Effector memory CD4-positive, alpha-beta T cell (primary cell): ENCODE measurements at places on chromosomes 7 and 10.

GRCh38 chr7:134371536-134371935 is 54.8 kb upstream of the SLC35B4 start:
- no peak for DNase-seq

GRCh38 chr7:137081321-137082093 is 213.1 kb downstream of the CHRM2 start:
- no peak for DNase-seq

- no peak for DNase-seq
Observed at GRCh38 chr10:17644485-17644943, 563 bp downstream of the STAM start.

- no peak for DNase-seq
Observed at GRCh38 chr7:85512790-85513189, 325.9 kb upstream of the SEMA3D start.

DNA sequence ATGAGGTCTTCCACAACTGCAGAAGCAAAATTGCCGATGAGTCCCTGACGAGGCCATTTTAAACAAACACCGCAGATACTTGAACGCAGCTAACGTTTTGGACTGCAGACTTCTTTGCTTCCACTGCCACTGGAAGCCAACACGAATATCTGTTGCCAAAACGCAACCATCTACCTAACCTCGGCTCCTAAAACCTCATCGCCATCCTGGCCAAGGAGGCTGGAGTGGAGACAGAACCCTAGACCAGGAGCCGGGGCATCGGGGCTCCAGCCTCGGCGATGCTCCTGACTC is 493 bp downstream of the WDR91 start:
- no peak for DNase-seq

DNA sequence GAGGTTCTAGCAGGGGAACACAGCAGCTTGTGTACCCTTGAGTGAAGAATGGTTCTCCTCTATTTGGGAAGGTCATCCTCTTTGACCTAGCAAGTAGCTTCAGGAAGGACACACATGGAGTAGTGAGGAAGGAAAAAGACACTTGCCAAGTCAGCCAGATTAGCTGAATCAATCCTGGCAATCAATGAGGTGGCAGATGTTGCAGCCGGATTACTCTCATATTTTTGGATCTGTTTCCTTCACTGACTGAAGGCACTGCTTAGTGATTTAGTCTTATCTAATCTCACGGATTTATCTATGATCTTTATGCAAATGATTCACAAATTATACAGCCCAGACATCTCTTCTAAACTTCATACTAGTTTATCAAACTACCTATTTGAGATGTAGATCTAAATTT is 218.8 kb downstream of the GPR158 start:
- DNase-seq, result no peak

GRCh38 chr10:49243610-49244283 is 55.2 kb upstream of the C10orf71 start:
- no peak for DNase-seq

GRCh38 chr7:131652934-131653333 is 96.5 kb upstream of the PODXL start:
- DNase-seq, result no peak

DNA sequence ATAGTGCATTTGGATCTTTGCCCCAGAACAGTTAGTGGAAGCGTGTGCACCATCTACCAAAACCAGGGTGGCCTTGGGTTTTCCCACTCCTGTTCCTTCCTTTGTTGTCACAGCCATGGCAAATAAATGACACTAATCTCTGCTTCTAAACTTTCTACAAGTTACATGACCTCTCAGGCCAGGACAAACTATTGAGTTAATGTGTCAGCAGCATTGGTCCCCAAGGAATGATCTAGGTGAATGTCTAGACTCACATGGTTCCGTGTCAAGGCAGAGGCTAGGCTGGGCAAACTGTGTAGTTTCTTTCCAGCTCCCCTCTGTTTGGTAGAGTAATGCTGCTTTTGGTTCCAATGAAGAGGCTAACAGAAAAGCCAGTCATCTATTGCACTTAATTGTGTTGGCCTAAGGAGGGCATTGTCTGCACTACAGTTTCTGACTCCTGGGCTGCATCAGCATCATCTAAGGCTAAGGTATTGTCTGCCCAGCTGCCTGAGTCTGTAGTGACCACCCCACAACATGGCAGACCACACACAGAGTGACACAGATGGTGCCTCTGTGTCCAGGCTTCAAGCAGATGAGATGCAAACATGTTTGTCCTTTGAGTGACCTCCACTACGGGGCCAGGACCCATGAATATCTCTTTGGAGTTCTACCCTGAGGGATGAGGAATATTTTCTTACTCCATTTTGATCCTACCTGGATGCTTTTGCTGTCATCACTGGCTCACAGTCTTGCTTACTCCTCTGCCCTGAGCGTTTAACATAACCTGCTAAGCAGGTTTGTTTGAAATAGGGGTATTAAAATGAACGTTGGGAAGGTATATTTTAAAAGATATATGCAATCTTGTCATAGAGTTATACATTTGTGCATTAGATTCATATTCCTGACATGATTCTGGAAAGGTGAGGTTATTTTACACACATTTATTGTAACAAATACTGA is 1.7 kb downstream of the CYP3A4 start:
- DNase-seq, result no peak

GRCh38 chr7:140990193-140990962 is 24.4 kb downstream of the MRPS33 start:
- no peak for DNase-seq

GRCh38 chr7:3943779-3944520 is 642.9 kb downstream of the SDK1 start:
- DNase-seq, result no peak

DNA sequence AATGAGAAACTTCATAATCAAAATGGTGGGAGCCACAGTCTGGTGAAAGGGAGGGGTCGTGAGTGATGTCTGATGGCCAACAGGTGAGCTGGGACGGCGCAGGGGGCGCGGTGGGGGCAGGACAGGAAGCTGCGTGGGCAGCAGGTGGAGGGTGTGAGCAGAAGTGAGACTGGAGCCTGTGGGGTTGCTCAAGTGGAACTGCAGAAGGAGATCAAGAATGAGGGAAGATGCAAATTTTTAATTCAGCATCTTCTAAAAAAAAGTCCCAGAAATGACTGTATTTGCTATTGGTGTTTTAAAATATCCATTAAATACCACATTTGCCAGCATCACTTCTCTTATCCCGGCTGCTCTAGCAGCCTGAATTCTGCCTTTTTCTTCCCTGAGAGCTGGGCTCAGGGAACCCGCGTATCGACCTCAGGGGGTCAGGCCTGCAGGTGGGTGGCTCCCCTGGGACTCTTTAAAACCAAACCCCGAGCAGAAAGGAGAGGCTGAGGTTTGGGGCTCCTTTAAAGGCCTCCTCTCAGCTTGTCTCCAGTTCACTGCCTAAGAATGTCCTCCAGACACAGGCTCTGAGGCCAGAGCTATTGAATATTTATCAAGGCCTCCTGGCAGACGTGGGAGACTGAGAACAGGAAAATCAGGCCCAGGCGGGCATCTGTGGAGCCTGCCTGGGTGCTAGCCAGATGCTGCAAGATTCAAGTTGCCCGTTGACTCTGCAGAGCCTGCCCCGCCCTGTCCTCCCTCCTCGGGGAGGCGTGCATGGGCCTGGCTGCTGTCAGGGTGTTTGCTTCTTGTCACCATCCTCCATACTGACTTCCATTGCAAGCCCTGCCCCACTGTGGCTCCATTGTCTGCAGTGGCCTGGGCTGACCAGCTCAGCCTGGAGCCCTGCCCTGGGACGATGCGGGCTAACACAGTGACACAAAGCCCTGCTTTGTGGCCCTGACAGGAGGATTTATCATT is 53.9 kb downstream of the SYPL1 start:
- no peak for DNase-seq

DNA sequence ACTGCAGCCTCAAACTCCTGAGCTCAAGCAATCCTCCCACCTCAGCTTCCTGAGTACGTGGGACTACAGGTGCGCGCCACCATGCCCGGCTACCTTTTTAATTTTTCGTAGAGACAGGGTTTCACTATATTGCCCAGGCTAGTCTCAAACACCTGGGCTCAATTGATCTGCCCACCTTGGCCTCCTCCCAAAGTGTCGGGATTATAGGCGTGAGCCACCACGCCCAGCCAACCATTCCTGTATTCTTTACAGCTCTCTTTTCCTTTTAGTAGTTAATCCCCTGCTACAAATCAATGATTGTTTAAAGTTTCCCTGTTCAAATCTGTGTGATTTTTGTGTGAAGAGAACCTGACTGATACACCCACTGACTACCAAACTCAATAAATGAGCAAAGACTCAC is 75.4 kb upstream of the SVIL start:
- DNase-seq, result no peak

DNA sequence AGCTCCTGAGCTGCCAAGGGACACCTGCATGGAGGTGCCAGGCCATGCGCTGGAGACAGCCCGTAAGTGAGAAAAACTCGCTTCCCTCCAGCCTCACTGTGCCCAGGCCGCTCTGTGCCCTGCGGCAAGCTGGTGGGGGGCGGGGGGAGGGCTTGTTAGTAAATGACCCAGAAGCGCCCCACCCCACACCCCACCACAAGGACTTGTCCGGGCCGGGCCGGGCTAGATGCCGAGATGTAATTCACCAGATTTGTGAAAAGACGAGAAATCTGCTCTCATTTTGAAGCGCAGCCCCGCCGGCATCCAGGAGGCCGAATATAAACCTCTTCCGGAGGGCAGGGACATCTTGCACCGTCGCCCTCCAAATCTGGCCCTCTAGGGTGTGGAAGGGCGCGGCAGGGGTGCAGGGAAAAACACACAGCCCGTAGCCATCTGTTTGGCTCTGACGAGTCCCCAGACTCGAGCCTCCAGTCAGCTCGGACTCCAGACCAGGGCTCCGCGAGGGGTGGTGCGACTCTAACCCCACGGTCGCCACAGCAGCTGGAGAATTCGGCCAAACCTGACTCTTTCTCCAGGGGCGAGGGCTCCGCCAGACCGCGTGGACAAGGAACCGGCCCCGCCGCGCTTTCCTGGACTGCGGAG is 14.8 kb downstream of the TLX1 start:
- no peak for DNase-seq

DNA sequence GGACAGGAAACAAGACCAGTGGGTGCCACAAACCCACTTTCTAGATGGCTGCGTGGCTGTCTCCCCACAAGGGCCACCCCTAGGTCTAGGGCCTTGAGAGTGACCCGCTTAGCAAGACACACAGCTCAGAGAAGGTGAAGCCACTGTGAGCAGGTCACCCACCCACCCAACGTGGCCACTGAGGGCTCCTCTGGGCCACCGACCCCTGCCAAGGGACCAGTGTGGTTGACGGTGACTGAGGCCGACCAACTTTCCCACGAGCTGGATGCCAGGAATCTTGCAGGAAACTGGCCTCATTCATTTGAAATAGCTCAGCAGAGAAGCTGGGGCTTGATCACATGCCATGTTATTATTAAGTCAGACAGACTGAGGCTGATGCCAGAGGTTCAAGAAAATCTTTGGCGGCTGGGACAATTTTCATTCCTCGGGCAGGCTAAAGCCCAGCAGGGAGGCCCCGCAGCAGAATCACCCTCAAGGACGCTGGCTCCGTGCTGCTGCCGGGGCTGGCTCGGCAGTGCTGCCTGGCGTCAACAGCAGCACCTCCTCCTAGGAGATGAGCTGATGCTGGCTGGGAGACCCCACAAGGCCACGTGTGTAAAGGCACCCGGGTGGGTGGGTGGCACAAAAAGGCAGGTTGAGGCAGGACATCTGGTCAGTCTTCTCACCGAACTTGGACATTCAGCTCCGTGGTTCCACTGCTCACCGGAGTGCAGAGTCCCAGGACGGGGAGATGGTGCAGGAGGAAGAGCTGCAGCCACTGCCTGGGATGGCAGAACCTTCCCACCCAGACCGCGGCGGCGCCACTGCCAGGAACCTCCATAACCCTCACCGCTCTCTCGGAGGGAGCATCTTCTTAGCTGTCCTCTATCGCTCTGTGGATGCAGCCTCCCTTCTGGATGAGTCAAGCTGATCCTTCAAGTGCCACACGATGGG is 57.8 kb downstream of the ZRANB1 start:
- DNase-seq, result no peak

GRCh38 chr7:136869991-136870865 is 1.8 kb downstream of the CHRM2 start:
- no peak for DNase-seq

- DNase-seq, result no peak
Observed at GRCh38 chr7:23022258-23022769, 8.4 kb upstream of the HYCC1 start.

GRCh38 chr7:76142861-76143260 is 58.8 kb upstream of the SRRM3 start:
- DNase-seq, result no peak

GRCh38 chr10:97975598-97975997 is 54.8 kb downstream of the CRTAC1 start:
- no peak for DNase-seq

GRCh38 chr7:77697535-77697831 is 1.2 kb downstream of the RSBN1L start:
- DNase-seq, result no peak

DNA sequence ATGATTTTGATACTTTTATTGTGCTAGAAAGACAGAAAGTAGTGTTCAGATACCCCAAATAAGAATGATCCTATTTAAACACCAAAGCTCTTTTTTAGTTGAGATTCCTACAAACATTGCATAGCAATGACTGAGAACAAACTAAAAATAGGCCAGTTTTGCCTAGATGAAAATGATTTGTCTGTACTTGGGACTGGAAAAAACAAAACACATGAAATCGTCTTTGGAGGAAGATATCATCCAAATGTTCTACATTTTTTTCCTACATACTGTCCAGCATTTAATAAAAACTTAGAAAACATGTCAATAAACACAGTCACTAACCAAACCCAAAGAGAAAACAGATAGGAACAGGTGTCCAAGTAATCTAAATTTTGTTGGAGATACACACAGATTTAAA is 111.6 kb upstream of the MEOX2 start:
- DNase-seq, result no peak

DNA sequence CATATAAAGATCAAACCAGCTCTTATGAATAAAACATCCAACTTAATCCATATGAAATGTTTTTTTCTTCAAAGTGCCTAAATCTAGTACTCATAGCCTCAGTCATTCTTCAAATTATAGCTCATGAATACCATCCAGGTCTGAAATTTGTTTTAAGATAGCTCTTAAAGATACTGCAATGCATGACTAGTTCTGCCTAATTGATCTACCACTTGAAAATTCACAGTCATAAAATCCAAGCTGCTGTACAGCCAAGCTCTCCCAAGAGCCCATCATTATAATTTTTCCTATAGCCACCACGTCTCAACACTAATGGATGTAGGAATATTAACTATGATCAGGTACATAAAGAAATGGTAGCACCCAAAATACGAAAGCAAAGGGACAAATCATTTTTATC is 87.9 kb upstream of the RNF148 start:
- no peak for DNase-seq

- no peak for DNase-seq
Observed at GRCh38 chr7:158112571-158113320, 474.9 kb downstream of the PTPRN2 start.

GRCh38 chr7:129950191-129950932 is 2.4 kb downstream of the UBE2H start:
- no peak for DNase-seq

DNA sequence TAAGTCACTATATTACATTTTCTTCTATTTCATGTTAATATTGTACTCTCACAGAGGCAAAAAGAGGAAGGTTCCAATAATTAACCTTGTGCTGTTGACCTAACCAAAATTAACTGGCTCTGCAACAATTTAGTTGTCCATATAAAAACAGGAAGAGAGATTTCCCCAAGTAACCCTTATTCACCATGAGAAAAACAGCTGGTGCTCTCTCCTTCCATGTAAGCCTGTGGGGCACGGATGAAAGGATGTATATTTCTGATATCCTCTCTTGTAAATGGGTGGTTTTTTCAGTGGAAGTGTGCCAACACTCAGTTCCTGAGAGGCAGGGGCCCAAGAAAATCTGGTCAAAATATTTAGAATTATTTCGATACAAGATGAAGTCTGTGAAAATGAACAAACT is 358.1 kb downstream of the CRPPA start:
- no peak for DNase-seq
